ENCODE measurements at places on chromosomes 13 and 19.

DNA sequence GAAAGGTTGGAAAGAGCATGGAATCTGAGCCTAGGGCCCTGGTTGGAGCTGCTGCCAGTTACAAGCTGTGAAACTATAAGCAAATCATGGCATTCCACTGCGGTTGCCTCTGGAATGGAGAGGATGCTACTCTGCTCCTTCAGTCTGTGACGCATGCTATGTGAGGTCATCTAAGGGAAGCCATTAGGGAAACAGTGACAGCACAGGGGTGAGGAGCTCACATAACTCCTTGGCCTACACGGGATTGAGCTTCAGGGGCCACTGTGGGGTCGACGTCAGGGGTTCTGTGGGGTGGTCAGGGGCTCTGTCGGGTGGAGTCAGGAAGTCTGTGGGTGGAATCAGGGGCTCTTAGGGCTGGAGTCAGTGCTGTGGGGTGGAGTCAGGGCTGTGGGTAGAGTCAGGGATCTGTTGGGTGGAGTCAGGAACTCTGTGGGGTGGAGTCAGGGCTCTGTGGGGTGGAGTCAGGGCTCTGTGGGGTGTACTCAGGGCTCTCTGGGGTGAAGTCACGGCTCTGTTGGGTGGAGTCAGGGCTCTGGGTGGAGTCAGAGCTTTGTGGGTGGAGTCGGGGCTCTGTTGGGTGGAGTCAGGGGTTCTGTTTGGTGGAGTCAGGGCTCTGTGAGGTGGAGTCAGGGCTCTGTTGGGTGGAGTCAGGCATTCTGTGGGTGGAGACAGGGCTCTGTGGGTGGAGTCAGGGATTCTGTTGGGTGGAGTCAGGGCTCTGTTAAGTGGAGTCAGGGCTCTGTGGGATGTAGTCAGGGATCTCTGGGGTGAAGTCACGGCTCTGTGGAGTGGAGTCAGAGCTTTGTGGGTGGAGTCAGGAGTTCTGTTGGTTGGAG, 35.8 kb upstream of the MEDAG start:
- DNase-seq = no peak

DNA sequence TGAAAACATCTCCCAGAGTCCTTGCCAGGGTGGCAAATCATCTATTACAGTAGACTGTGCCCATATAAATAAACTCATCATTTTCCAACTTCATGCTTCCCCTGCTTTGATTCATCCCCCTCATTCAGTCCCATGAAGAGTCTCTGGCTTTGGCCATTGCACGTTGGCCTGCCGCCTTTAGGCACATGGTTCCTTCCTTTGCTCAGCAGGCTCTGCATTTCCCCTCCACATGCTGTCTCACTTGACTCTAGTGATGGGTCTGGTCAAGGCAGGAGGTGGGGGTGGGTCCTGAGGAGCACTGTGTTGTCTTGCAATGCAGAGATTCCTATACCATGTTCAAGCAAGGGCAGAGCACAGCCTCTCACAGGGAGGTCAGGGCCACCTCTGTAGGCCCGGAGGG, 48.8 kb upstream of the ARGLU1 start:
- DNase-seq = no peak

GRCh38 chr19:10550336-10550735, 6.6 kb downstream of the ATG4D start:
- DNase-seq = no peak

GRCh38 chr13:111186305-111186935, 71.3 kb downstream of the ARHGEF7 start:
- no peak for DNase-seq

DNA sequence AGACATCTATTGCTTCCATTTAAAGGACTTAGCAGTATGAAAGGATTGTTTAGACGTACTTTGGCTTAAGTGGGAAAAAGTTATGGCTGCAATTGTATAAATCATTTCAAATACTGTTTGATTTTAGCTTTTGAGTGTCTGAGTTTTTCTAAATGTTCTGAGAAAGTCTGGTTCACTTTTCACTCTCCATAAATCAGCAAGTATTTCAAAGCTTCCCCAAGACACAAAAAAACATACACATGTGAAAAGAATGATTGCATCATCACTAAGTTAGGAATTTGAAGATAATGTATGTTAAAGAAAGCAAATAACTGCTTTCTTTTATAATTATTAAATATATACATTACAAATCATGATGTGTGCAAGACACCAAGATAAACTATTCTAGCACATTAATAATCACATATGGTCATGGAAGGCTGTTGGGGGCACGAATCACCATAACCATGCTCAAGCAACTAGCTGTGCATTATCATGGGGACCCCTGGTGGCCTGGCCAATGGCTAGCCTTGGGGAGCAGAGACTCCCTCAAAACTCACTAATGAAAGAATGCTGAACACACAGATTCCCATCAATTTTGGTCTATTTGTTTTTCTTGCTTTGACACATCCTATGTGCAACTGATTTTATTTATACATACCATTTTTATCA, 111.1 kb downstream of the MIPEP start:
- DNase-seq = no peak

DNA sequence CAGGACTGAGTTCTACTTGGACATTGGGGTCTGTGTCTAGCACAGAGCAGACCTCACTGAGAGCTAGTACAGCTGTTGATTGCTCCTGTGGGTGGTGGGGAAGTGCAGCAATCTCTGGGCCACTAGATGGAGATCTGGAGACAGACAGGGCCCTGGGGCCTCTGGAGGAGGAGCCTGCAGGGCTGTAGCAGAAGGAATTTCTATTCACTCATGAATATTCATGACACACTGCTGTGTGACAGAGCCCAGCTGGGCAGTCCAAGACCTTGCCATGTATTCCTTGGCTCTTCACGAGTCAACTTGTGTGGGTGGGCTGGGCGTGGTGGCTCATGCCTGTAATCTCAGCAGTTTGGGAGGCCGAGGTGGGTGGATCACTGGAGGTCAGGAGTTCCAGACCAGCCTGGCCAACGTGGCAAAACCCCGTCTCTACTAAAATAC, 37.5 kb downstream of the SUGP2 start:
- no peak for DNase-seq
